KG1 (cell line): ENCODE measurements at places on chromosomes 16 and 17.
A peak's percentile ranks its signal among the peaks of the same experiment; 100 is the strongest.

DNA sequence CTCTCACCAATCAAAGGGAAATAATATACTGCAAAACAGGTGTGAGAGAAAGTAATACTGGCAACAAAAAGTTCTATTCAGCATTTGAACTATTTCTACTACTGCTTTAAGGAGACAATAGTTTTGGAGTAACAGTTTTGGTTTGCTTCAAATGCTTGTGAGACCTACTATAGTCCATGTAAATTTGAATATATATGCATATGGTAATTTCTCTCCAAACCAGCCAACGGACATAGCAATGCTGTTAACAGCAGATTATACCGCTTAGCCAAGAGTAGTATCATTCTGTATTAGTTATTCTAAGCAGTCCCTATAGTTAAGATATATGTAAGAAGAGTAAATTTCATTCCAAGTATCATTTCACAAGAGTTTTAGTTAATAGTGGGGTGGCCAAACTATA is 18.5 kb downstream of the PHLPP2 start:
- DNase-seq = no peak

DNA sequence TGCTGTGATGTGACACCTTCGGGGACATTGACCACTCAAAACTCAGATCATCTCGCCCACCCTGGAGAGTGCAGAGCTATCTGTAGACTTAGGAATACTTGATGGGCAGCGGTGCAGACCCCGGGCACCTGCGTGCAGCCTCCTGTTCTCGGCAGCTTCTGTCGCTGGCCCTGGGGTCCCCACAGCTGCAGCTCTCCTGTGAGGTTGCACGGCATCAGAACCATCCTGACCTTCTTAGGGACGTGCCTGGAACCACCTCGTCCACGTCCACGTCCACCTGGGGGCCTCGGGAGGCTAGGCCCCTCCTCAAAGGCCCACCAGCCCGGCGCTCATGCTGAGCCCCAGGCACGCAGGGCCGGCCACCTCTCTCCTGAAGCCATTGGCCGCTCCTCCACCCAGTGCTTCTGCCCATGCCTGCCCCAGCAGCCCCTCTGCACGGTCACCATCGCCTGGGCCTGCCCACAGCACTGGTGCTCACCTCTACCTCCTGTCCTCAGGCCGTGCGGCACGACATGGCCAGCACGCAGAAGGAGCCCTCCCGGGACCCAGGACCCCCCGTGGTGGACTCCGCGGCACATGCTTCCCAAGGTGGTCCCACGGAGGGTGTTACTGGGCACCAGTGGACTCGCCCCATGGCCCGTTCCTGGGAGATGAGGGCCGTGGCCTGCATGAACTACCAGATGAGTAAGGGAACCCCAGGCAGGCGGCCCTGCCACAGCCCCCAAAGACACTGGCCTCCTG is 2.3 kb upstream of the WFIKKN1 start:
- no peak for DNase-seq

DNA sequence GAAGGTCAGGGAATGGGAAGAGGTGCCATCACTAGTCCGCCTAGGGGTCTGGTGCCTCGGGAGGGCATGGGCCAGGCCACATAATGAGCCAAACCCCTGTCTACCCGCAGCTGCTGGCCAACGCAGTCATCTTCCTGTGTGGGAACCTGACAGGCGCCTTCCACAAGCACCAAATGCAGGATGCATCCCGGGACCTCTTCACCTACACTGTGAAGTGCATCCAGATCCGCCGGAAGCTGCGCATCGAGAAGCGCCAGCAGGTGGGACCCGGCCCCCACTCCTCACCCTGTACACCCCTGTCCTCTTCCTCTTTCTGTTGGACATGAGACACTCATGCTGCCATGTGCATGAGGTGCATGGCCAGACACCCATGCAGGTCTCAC is 26.2 kb downstream of the ADCY7 start:
- DNase-seq = no peak

DNA sequence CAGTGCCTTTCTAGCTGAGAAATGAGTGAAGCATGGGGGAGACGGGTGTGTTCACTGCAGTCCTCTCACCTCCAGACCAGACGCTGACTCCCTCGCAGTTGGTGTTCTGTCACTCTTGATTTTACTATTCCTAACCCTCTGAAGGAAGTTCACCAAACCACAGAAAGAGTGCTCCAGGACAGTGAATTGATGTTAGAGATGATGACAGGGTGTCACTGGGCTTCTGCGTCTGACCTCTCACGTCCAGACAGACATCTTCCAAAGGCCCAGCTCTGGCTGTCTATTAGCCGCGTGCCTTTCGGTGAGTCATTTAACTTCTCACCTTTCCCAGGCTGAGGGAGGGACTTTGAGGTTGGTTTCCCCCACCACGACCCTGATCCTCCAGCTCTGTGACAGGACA is 8.2 kb downstream of the CRAMP1 start:
- no peak for DNase-seq

GRCh38 chr17:81097134-81097942 is 62.4 kb downstream of the BAIAP2 start:
- no peak for DNase-seq

DNA sequence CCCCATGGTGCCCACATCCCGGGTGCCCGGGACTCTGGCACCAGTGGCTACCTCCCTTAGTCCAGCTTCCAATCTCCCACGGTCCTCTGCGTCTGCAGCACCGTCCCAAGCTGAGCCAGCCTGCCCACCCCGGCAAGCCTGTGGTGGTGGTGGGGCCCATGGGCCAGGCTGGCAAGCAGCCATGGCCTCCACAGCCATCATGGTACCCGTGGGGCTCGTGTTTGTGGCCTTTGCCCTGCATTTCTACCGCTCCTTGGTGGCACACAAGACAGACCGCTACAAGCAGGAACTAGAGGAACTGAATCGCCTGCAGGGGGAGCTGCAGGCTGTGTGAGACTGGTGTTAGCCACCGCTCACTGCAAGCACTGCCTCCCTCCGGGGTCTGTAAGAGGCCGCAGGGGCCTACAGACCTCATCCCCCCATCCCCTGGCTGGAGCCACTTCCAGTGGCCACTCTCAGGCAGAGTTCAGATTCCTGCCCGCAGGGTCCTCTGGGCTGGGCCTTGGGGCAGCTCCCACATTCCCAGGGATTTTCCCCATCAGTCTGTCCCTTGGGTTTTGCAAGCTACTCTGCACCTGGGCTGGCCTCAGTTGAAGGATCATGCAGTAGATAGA is 3.9 kb upstream of the SETD1A start:
- DNase-seq = peak; percentile 59

GRCh38 chr16:21263640-21264570 is 14.2 kb downstream of the CRYM start:
- DNase-seq = no peak

DNA sequence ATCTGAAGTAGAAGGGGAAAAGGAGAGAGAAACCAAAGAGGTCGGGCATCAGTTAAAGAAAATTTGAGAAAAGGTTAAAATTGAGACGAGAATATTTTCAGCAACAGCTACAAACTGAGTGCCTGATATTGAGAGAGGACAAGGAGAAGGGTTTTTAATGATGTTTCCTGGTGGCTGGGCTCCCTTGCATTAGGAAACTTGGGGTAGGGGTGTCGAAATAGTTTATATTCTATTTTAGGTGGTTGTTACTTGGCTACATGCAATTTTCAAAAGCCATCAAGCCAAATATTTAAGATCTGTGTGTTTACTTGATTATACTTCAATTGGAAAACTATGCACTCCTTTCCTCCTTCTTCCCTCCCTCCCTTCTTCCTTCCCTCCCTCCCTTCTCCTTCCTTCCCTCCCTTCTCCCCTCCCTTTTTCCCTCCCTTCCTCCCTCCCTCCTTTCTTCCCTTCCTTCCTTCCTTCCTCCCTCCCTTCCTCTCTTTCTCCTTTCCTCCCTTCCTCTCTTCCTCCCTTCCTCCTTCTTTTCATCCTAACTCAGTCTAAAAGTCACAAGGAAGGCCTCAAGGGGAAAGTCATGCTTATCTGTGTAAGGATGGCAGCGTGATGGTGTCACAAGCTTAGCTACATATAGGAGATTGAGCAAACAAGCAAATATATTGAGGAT is 1.8 kb upstream of the APOH start:
- DNase-seq = no peak

GRCh38 chr17:82243648-82244412 is 15.0 kb downstream of the SLC16A3 start:
- DNase-seq = no peak

DNA sequence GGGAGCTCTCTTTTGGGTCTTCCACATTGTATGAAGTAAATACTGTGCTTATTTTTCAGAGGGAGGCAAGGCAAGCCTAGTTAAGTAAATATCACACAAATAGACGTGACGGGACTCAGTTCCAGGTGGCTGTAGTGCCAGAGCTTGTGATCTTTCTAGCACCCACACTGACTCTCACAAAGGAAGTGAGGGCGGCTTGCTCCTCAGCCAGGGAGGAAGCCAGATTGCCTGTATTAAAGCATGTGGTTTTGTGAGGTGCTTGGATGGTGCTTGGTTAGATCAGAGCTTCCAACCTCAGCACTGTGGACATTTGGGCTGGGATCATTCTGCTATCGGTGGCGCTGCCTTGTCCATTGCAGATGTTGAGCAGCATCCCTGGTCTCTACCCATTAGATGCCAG is 80.1 kb downstream of the VAT1L start:
- DNase-seq = no peak

- no peak for DNase-seq
Observed at GRCh38 chr16:68889508-68890150, 46.3 kb downstream of the TANGO6 start.

DNA sequence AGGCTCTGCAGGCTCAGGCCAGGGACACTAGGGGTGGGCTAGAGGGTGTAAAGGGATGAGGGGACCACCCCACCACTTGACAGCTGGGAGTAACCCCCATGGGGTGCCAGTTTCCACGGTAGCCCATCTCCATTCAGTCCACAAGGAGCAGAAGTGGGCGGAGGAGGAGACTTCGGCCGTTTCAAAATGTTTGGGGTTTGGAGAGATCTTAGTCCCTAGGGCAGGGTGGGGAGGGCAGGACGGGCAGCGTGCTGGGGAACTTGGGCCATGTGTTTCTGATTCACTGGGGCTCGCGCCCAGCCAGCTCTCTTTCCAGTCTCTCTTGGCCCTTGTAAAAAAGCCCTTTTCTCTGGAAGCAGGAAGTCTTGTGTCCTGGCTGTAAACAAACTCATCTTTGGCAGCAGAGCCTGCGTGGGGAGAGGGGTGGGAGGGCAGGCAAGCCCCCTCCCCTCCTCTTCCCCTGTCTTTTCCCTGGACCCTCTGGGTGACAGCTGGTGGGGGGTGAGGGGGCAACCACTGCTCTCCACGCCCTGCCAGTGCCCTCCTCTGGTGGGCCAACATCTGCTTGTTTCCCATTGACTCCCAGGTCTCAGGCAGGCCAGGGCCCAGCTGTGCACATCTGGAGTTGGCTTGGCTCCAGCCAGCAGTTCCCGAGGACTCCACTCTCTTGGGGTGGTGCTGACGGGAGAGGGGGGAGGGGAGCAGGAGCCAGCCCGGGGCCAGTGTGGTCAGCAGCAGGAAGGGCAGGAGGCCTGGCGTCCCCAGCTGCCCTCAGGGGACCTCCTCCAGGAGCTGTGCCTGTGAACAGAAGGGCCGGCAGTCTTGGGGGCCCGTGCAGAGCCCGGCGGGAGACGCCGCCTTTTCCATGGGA is 8.1 kb downstream of the CYGB start:
- no peak for DNase-seq

DNA sequence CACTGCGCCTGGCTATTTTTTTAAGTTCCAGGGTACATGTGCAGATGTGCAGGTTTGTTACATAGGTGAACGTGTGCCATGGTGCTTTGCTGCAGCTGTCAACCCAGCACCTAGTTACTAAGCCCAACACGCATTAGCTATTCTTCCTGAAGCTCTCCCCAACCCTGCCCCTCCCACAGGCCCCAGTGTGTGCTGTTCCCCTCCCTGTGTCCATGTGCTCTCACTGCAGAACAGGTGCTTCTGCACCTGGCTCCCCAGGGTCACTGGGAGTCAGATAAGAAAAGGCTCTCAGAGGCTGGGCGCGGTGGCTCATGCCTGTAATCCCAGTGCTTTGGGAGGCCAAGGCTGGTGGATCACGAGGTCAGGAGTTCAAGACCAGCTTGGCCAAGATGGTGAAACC is 6.2 kb downstream of the HASPIN start:
- DNase-seq = no peak

DNA sequence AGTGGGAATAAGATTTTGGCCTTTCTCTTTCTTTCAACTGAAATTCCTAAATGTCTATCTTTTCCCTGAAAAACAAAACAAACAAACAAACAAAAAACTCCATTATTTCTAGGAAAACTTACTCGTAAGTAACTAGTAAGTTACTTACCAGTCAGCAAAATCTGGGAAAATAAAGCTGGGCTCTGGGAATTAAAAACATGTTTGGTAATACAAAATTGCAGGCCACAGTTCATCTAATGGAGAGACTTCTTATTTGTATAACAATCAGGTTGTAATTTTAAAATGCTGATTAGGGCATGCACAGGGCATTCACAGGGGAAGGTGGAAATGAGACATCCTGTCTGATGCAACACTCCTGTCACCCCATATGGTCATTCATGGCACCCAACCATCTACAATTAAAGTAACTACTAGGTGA is 3.8 kb upstream of the WIPI1 start:
- no peak for DNase-seq

DNA sequence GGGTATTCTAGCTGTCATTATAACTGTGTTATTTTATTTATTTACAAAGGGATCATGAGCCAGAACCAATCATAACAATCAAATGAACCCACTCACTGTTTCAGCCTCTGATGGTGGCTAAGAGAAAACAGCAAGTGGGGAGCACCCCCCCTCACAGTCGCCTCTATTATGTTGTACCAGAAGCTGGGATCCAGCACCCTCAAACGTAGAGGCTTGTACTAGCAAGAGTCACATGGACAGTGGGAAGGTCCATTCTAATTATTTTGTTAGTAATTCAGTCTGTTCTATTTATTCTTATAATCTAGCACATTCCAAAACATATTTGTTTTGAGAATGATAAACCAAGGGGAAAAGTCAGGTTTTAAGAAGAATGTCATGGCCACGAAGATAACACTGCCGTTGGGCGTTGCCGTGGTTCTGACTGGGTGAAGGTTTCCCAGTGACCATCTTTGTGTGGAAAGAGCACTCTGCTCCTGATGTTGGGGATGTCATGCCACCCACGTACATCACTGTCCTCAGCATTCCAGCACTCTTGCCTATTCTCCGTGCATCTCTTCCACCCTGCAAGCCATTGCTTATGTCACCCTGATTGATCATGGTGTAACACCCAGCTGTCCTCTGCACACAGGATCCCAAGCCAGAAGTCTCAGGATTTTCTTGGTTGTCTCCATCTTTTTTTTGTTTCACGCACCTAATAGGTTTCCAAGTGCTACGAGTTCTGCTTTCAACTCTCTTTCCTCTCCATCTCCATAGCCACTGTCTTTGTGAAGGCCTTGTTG is 205.8 kb downstream of the PRKCA start:
- DNase-seq = no peak

GRCh38 chr17:63542942-63543821 is 7.1 kb upstream of the DCAF7 start:
- DNase-seq = no peak

DNA sequence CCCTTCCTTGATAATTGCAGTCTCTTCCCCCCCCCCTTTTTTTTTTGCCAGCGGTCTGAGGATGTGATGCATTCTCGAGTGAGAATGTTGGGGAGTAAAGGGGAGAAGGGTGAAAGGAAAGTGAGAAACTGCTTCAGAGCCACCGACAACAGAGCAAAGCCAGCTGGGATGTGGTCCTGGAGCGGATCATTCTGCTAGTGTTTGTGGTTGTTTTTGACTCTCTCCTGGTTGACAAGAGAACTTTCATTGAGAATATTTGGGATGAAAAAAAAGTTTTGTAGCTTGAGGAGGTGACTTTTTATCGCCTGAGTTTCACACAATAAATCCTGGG is 1.3 kb downstream of the NF1 start:
- DNase-seq = no peak

GRCh38 chr17:17063546-17064122 is 21.4 kb downstream of the MPRIP start:
- no peak for DNase-seq
